ENCODE measurements at places on chromosomes 11 and 22. TPM values are rescaled to one million over a fixed set of nuclear protein-coding genes. Genes with fewer than 3 reads are reported as not detected.

The PRPF19 gene
- total RNA-seq: 143 TPM

The KCNQ1OT1 gene
- 0.88 TPM for total RNA-seq

The SBF1 gene
- total RNA-seq: 144 TPM

The IGF2 gene
- total RNA-seq: not detected

The PEX26 gene
- 31.5 TPM for total RNA-seq

DNA sequence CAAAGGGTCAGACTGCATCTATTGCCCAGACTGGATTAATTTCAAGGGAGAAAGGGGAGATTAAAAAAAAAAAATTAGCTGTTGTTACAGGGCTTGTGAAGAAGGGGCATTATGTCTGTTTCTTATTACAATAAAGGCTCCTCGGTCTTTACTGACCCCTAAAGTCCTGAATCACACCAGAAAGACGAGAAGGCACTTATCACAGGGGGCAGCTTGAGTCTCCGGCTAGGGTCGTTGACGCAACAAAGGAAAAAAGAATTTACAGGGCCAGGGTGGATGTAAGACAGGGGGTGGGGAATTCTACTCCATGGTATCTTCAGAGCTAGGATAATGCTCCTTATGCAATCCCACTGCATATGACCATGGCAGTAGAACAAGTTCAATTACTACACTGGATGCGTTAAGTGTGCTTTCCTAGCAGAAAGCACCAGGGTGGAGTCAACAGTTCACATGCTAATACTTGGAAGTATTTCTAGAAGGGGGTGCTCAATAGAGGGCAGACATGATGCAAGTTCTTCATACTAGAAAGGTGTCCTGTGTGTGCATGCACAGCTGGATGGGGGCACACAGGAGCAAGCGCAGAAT, 16.5 kb downstream of the DDX17 start:
- no peak for DNase-seq

DNA sequence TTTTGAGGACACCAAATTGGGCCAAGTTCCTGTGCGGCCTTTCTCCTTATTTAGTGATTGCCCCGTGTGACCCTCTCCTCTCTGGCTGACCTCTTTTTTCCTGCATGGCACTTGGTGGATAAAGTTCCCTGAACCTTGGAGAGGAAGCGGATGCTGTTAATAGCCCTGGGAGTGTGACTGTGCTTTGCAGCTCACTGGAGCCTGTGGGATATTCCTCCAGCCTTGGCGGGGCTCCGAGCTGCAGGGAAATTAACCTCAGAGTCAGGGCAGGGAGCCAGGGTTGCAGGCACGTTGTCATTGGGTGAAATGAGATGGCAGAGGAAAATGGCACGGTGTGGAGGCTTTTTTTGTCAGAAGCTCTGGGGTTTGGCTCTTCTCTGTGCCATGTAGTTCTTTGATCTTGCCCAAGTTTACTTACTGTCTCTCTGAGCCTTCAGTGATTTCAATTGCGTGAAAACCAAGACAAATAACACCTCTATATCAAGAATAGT, 965 bp downstream of the OR9Q1 start:
- no peak for DNase-seq

GRCh38 chr22:45776313-45776585, 104.6 kb downstream of the ATXN10 start:
- DNase-seq: no peak

DNA sequence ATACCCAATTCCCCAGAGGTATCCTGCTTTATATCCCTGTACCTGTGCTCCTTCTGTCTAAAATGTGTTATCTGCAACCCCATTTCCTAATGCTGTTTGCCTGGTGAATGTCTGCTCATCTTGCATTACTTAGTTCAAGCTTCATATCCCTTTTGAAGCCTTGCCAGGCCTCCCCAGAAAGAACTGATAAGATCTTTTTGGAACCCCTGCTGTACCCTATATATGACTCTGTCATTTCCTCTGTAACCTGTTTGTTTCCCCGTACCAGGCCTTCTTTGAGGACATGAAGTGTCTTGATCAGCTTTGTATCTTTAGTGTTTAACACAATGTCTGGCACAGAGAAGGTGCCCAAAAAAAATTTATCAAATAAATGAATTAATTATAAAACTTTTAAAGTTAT, 77.6 kb downstream of the LIF start:
- DNase-seq: no peak

- no peak for DNase-seq
These were observed 1.5 kb downstream of the SLC2A11 start for GRCh38 chr22:23859201-23859600.

DNA sequence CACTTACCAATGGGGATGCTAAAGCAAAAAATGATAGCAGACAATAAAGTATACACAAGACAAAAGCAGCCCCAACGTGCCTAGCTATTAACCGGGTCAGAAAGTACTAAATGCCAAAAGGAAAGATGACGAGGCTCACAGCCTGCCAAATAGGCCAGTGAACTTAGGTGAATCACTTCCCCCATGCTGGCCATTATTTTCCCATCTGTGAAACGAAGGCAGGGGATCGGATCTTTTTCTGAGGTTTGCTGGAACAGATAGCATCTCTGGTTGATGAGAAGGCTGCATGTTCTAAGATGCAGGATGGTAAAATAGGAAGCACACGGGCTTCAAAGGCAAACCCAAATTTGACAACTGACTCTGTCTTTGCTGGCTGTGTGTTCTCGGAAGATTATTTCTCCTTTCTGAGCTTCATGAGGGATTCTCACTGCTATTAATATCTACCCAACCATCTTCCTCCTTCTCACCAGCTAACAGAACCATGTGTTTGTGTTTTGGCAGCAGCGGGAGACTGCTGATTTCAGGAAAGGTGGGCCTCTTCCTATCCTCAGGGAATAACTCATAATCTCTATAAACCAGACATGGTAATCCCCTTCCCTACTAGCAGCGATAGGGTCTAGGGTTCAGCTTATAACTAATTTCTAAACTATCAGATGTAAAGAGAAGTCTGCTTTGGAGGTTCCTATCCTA, 390.7 kb downstream of the LARGE1 start:
- no peak for DNase-seq

DNA sequence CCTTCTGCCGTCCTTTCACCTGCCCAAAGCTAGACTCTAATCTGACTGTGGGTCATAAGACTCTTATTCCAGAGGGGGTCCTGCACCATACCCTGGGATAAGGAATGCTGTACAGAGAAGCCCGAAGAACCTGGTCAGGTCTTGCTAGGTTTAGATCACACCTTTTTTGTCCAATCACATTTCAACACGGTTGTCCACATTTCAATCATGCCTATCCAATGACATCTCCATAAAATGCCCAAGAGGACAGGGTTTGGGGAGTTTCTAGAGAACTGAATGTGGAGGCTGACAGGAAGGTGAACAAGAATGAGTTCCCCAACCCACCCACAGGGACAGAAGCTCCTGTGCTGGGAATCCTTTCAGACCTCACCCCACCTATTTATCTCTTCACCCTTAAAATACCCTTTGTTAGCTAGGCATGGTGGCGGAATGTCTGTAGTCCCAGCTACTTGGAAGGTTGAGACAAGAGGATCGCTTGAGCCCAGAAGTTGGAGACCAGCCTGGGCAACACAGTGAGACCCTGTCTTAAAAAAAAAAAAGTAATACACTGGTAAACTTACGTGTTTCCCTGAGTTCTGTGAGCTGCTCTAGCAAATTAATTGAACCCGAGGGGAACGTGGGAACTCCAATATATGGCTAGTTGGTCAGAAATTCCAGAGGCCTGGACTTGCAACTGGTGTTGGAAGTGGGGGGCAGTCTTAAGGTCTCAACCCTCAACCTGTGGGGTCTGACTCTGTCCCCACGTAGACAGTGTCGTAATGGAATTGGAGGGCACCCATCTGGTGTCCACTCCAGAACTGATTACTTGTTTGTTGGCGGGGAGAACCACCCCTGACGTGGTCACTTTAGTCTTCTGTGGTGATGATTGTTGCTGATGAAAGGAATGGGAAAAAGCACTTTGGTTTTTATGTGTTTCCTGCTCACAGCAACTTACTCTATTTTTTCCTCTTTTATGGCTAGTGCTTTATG, 17.8 kb downstream of the TCIRG1 start:
- DNase-seq: no peak

- DNase-seq: peak; percentile 46
These were observed 7.3 kb downstream of the RELT start for GRCh38 chr11:73383249-73384124.

- no peak for DNase-seq
These were observed 96.1 kb downstream of the FDX1 start for GRCh38 chr11:110525883-110526282.

DNA sequence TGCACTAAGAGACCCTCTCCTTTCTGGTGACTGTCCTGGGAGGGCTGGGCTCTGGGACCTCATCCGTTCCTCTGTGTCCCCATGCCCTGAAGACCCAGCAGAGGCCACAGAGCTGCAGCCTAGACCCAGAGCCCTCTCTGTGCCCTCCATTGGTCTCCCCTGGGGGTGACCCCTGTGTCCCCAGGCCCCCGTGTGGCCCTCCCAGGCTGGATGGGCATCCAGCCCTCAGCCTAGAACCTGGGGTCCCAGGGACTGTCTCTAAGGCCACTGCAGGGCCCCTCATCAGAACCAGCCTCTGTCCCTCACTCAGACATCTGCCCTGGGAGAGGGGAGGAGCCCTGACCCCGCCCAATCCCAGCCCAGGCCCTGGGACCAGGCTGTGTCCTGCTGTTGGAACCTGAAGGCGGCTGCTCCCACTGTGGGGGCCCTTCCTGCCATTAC, 5.7 kb downstream of the IGLL1 start:
- no peak for DNase-seq

Measured in activated B cell treated with CpG ODN at 0.5 μM for 24 hours (primary cell).